ENCODE measurements at places on chromosomes 7 and 10.

DNA sequence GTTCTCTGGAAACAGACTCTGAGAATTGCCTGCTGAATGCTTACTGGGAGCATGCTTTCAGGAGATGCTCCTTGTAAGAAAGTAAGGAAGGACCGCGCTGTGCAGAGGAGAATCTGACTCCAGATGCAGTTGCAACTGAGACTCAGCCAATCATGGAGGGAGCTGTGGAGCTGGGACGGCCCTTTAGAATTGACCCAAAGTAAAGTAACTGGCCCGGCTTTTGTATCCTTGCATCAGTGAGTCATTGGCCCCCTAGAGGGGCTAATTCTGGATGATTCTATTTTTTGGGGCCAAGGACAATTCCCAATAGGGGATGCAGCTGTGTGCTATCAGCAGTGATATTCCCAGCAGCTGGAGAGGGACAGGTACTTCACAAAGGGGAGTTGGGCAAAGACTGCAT lies 170.4 kb downstream of the PTEN start:
- no peak for DNase-seq

- DNase-seq: no peak
Measured at GRCh38 chr10:47179291-47179647, 120.7 kb upstream of the GDF10 start.

GRCh38 chr7:25885057-25885576 lies 266.9 kb upstream of the NFE2L3 start:
- DNase-seq: no peak

GRCh38 chr7:36966636-36967035 lies 242.3 kb upstream of the AOAH start:
- no peak for DNase-seq

DNA sequence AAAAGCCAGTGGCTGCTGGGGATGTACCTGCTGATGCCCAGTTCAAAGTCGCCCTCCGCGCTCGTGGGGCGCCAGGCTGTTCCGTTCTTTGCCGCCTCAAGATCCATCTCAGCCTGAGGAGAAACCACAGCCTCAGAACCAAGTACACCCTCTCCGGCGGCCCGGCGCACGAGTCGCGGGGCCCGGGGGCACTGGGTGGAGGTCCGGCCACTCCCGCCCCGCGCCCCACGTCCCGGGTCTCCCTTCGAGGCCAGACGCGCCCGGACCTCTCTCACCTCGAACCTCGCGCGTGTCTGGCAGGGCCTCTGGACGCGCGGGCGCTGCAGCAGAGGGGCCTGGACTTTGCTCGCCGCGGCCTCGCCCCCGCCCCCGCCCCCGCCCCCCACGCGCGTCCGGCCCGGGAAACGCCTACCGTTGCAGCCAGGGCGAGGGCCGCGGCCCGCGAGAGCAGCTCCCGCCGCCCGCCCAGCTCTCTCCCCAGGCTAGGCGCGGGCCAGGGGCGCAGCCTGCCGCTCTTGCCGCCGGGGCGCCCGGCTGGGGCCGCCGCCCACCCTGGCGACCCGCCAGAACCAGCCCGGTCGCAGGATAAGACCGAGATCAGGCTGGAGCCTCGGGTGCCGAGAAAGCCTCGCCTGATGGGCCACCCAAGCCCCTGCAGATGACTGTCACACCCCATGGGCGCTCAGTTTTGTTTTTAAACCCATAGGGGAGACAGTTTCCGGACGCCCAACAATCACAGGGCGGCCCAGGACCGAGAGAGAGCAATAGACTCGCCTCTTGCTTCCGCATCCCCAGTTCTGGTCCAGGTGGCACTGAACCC lies at the start of gene ABCB4:
Gene ABCB4 (minus strand): TSS at position 322 of the 820 bp plus-strand sequence. CDS start 215 bp downstream, at position 107.
- peak; percentile 32 for DNase-seq

- no peak for DNase-seq
Measured at GRCh38 chr7:100538348-100538653, 702 bp upstream of the AGFG2 start.

DNA sequence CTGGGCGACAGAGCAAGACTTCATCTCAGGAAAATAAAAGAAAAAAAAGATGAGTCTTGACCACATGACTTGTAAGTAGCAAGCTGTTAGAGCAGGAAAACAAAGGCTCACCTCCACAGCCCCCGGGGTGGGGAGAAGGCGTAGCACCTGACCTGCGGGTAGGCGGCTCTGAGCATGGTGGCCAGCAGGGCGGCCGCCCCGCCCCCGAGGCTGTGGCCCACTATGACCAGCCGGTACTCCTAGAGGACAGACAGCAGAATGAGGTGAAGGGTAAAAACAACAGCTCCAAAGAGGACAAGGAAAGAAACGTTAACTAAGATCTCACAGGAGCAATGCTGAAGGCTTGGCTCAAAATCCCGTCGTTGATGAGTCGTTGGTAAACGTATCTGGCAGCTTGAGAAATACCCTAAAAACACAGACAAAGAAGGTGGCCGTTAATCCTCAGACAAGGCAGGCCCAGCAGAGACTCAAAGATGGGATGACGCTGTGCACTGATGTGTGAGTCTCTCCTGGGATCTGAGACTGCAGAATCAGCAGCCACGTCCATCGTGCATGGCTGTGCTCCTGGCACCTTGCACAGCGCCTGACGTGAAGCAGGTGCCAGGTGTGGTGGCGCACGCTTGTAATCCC lies 31.1 kb downstream of the DAGLB start:
- no peak for DNase-seq

DNA sequence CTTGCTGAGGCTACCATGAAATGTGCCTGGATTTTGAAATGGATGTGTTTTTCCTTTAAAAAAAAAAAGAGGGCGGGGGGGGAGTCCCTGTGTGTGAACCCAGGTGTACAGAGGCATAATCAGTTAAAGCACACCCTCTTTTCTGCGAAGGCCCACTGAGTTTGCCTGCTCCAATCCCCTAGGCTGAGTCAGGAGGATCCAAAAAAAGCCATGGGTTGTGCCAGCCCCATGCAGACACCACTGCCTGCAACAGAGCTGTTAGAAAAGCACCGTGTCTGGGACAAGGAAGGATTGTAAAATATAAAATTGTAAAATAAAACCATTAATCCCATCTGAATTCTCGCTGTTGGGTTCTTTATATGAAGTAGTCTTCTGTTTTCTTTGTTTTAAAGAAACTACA lies 217.9 kb downstream of the ADAM12 start:
- no peak for DNase-seq

GRCh38 chr10:132399117-132400035 lies 2.4 kb downstream of the PWWP2B start:
- no peak for DNase-seq

- DNase-seq: no peak
Measured at GRCh38 chr10:46069771-46070463, 23.8 kb upstream of the MSMB start.

- DNase-seq: peak; percentile 95
Measured at GRCh38 chr10:68666280-68666760, 54.7 kb upstream of the CCAR1 start.

GRCh38 chr10:91340613-91341362 lies 69.4 kb upstream of the HECTD2 start:
- DNase-seq: peak; percentile 92

DNA sequence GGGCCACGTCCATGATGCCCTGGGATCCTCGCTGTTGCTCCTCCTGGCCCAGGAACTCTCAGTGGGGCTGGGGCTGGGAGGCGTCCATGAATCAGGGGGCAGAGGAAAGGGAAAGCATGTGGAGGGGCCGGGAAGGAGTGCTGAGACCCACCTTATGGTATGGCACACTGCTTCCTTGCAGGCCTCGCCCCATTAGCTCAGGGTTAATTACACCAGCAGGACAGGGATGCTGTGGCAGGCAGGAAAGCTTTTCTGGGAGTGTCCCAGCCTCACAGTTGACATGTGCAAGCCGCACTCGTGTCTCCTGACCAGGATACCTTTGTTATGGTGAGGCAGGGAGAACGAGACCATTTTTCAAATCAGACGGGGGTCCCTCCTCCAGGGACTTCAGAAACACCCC lies 109.7 kb upstream of the PCBD1 start:
- DNase-seq: no peak

DNA sequence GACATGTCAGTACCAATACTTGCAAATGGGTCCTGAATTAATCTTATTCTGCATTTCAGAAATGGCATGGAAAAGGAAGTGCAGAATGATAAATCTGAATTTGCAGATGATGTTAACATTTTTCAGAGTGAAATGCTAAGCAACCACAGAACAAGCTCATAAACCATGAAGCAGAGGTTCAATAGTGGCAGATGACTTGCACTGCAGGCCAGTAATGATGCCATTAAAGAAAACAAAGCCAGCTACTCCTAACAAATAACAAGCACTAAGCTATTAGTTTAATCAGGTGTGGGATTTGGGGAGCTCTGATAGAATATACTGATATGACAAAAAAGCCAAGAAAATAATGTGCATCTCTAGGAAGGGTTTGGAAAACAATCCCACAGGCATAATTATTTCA lies 85.4 kb downstream of the FAM13C start:
- no peak for DNase-seq

GRCh38 chr10:36489611-36490228 lies 635.7 kb upstream of the ANKRD30A start:
- DNase-seq: peak; percentile 71

- DNase-seq: no peak
Measured at GRCh38 chr7:138657854-138658386, 43.2 kb downstream of the SVOPL start.

- DNase-seq: no peak
Measured at GRCh38 chr10:76764177-76764576, 873.4 kb downstream of the KCNMA1 start.

DNA sequence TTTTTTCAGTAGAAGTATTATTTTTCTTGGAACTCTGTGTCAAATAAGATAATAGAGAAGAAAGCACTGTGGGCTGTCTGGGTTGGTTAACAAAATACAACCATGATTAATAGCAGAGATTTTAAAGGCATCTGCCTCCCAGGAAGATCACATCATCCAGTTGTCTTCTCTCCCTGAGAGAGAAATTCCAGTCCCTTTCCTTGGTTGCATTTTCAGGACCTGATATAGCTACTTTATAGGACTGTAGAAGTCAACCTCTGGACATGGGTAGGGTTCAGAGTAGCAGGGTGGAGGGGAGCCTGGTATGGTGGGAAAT lies 309.9 kb upstream of the IGFBP3 start:
- peak; percentile 95 for DNase-seq

DNA sequence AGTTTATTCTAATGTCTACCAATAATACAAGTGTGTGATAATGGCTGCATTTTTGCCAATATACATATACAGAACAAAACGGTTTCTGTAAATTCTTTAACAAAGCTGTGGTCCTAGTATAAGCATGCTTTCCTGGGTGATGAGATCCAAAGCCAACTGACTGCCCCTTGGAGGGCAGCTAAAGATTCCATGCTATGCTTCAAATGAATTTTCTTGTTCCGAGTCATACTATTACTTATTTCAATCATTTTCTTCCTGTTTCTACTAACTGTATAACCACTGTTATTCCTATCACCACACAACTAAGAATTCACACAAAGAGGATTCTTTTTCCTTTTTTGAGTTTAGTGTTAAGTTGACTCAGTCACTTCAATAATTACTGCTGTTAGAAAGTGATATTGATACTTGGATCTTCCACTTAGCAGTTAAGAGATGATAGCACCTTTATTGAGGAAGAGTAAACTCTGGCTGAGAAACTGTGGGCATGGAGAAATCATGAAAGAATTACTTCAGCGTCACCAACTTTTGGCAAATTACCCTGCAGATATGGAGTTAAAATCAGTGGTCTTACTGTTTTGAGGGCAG lies 197.5 kb downstream of the ARL4A start:
- peak; percentile 80 for DNase-seq

GRCh38 chr10:129126982-129127381 lies 340.1 kb upstream of the MGMT start:
- DNase-seq: no peak

DNA sequence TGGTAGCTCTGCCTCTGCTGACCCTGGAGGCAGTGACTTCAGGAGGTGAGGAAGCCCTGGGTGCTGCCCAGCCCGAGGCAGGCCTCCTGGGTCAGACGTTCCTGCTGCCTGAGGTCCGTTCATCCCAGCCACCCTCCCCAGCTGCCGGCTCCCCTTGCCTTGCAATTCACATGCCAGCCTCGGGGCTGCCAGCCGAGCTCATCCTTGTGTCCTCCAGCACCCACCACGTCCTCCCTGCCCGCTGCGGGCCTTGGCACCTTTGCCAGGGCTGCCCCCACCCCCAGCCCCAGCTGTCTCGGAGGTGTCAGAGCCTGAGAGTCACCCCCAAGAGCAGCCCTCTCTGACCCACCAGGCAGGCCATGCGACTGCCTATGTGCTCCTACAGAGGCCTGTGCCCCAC lies 162.1 kb upstream of the RNF32 start:
- no peak for DNase-seq

GRCh38 chr7:40499718-40500117 lies 364.9 kb downstream of the SUGCT start:
- peak; percentile 72 for DNase-seq

GRCh38 chr7:102450242-102450641 lies 14.4 kb downstream of the ALKBH4 start:
- no peak for DNase-seq

- DNase-seq: peak; percentile 36
Measured at GRCh38 chr10:33657154-33657908, 322.9 kb upstream of the NRP1 start.

DNA sequence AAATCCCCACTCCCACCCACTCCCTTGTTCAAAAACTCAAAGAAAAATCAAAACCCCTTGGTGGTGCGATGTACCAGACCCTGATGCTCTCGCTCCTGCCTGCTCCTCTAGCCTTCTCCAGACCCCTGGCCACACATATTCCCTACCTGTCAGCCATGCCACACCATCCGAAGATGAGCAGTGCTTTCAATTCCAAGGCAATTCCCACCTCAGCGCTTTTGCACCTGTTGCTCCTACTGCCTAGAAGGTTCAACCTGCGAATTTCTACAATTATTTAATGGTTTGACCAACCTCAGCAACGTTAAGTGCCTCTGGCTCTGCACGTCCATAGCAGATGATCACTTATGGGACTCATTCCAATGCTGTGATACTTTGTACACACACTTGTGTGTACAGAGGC lies 11.1 kb downstream of the SLC16A12 start:
- no peak for DNase-seq

DNA sequence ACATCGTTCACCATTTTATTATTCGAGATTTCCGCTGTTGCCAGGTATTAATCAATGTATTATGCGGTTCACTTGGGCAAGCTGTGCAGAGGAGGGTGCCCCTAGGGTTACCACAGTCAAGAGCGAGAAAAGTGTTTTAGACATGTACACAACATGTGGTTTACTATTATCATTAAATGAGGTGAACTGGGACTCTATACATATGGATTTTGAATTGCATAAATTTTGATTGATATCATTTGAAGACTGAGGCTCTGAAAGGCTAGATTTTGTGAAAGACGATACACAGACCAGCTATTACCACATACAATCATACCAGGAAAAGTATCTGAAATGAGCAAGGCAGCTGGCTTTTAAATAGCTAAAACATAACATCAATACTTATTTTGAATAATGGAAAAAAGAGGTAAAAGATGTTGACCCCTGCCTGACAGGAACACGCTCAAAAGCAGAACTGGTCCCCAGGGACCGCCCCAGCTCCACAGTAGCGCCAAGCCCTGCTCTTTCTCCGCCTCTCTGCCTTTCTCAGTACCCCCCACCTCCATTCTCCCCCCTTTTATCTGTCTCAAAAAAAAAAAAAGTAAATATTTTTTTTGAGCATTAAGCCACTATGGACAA lies 413.4 kb upstream of the MKI67 start:
- DNase-seq: no peak

GRCh38 chr10:100713859-100714565 lies 31.4 kb upstream of the PAX2 start:
- no peak for DNase-seq

Data from fibroblast of skin of scalp (primary cell).